ENCODE measurements at places on chromosomes 1 and 21. TPM values are rescaled to one million over a fixed set of nuclear protein-coding genes. Genes with fewer than 3 reads are reported as not detected.

GRCh38 chr1:11342621-11343032 lies 69.6 kb downstream of the UBIAD1 start:
- H3K27ac ChIP-seq: no peak overlapping the region
- H3K4me1 ChIP-seq: no peaks in the 10 kb centered on the region
- H3K36me3 ChIP-seq: no peaks in the 10 kb centered on the region
- no peaks in the 10 kb centered on the region for H3K27me3 ChIP-seq
- no peak overlapping the region for H3K4me3 ChIP-seq

- H3K27ac ChIP-seq: no peak overlapping the region
- H3K4me1 ChIP-seq: no peaks in the 10 kb centered on the region
- no peaks in the 10 kb centered on the region for H3K36me3 ChIP-seq
These were observed 515.9 kb downstream of the PLPP3 start for GRCh38 chr1:56063461-56063860.

DNA sequence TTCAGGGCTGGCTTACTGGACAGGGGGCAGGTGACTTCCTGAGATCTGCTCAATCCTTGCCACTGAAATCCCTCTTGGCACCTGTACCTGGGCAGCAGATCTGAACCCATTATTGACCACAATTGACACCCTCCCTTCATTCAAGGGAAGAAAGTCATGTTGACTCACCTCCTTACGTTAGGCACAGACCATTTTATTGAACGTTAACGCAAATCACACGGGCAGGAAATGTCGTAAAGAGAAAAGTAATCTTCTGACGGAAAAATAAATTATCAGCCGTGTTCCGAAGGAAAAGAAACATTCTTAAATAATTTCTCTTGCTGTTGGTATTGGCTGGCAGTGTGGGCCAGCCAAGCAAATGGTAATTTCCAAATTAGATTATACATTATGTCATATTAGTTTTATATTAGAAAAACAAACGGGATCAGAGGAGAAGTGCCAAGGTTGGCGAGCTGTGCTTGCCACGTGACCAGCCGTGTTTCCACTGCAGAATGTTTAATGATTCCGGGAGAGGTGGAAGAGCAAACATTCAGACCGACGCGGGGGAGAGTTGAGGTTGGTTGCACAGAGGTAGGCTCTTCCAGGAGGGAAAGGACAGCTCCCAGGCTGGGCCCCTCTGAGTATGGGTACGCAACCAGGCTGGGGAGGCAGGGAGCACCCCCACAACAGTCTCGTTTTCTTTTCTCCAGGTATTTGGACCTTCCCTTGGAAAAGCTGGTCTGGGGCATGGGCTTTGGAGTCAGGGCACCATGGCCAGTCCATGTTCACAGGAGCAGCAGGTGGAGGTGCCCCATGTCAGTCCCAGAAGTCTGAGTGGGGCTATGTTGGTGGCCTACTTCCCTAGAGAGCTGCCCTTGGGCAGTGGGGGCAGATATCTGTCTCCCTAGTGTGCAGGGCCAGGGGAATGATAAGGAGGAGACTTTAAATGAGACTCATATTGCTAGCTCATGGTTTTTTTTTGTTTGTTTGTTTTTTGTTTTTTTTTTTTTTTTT lies 121.1 kb downstream of the FOXD2 start:
- H3K4me1 ChIP-seq: no peaks in the 10 kb centered on the region
- H3K27ac ChIP-seq: no peak overlapping the region
- H3K4me3 ChIP-seq: no peak overlapping the region
- no peak for DNase-seq
- H3K27me3 ChIP-seq: no peaks in the 10 kb centered on the region

DNA sequence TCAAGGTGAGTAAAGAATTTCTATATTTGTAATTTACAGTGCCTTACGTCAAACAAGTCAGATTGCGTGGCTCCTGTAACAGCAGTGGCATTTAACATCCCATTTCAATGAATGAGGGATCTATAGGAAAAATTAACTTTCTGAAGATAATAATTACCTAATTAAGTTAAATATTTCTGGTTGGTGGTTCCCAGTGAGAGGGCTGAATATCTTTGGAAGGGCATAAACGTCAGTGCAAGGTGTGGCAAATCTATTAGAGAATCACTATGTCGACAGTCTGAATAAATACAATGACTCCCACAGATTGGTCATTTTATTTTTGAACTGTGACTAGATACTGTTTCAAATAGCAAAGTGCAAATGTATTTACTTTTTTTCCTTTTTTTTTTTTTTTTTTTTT lies 80.0 kb downstream of the S1PR1 start:
- H3K36me3 ChIP-seq: no peaks in the 10 kb centered on the region
- H3K27me3 ChIP-seq: no peaks in the 10 kb centered on the region
- no peak overlapping the region for H3K27ac ChIP-seq
- H3K4me1 ChIP-seq: peaks cover 12% of the 10 kb centered on the region
- DNase-seq: no peak
- no peak overlapping the region for H3K4me3 ChIP-seq

GRCh38 chr1:234592240-234592639 lies 17.7 kb downstream of the IRF2BP2 start:
- no peaks in the 10 kb centered on the region for H3K27me3 ChIP-seq
- H3K4me1 ChIP-seq: no peaks in the 10 kb centered on the region
- H3K36me3 ChIP-seq: no peaks in the 10 kb centered on the region
- no peak overlapping the region for H3K27ac ChIP-seq
- H3K4me3 ChIP-seq: no peak overlapping the region

DNA sequence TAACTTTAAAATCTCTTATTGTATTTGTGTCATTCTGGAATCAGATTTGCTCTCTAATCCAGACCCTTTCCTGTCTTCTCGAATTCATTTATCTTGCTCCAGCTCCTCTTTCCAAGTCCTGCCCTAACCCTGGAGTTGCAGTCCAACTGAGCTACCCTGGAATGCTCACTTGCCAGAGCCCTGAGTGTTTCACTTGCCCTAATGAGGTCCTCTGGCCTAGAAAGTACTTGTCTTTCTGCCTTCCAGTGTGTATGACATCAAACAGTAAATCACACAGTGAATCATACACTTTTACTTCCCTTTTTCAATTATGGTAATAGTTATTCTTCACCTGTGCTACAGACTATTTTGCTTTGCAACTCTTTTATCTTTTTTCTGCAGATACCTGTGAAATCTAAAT lies 96.9 kb downstream of the NEK7 start:
- H3K4me3 ChIP-seq: no peak overlapping the region
- H3K27ac ChIP-seq: no peak overlapping the region
- no peak for DNase-seq
- H3K4me1 ChIP-seq: no peaks in the 10 kb centered on the region
- no peaks in the 10 kb centered on the region for H3K27me3 ChIP-seq

- no peak overlapping the region for H3K27ac ChIP-seq
- H3K27me3 ChIP-seq: no peaks in the 10 kb centered on the region
- DNase-seq: no peak
- H3K4me3 ChIP-seq: no peak overlapping the region
- H3K4me1 ChIP-seq: no peaks in the 10 kb centered on the region
These were observed 138.6 kb downstream of the TIAM1 start for GRCh38 chr21:31205412-31205811.

The SPRR2E gene
- not detected for polyA plus RNA-seq

The TIPRL gene
- 44.9 TPM for polyA plus RNA-seq

The CACNA1S gene
- polyA plus RNA-seq: not detected
